ENCODE measurements at places on chromosomes 5 and 9. TPM values are rescaled to one million over a fixed set of nuclear protein-coding genes. Genes with fewer than 3 reads are reported as not detected.

- DNase-seq, result no peak
Measured at GRCh38 chr9:137170486-137171148, 766 bp upstream of the LRRC26 start.

GRCh38 chr9:121348221-121348620, 21.8 kb downstream of the STOM start:
- DNase-seq, result no peak

The IFNA2 gene
- not detected for total RNA-seq

The STXBP1 gene
- total RNA-seq, result 13.7 TPM

DNA sequence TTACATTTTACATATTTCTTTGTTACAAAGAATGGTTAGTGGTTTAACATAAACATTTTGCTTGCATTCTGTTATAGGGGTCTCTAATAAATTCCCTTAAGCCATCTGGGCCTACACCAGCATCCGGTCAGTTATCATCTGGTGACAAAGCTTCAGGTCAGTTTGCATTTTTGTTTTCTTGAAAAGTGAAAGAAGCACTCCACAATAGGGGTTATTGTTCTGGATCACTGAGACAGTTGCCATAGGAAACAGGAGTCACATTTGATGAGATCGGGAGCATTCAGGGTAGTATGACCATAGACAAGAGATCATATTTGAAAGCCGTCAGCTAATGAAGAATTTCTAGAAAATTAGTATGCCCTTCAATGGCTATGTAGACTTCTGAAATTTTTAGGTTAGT, 63.6 kb downstream of the NUP214 start:
- DNase-seq, result no peak

DNA sequence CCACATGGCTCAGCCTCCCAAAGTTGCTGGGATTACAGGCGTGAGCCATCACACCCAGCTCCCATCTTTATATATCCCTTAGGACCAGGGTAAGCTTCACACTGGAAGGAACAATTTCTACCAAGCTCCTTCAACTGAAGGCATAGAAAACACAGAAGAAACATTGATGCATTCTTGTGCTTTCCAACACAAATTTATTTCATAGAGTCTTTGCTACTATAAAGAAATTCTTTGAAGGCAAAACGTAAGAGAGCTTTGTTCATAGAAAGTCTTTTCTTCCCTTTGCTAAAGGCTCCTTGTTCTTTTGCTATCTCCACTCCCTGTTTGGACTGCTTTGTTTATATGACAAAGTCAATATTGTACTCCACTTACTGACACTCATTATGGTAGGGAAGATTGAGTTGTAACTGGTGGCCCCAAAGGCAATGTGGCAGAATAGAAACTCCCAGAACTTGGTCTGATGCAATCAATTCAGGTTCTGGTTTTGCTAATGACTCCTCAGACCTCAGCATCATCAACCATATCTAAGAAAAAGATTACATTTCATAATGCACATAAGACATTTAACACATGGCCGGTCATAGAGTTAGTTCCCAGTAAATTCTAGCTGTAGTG, 97.4 kb upstream of the CLINT1 start:
- DNase-seq, result no peak

All from urinary bladder (tissue), 4 donors.